ENCODE measurements at places on chromosomes 7 and 10.
A peak's percentile ranks its signal among the peaks of the same experiment; 100 is the strongest.

DNA sequence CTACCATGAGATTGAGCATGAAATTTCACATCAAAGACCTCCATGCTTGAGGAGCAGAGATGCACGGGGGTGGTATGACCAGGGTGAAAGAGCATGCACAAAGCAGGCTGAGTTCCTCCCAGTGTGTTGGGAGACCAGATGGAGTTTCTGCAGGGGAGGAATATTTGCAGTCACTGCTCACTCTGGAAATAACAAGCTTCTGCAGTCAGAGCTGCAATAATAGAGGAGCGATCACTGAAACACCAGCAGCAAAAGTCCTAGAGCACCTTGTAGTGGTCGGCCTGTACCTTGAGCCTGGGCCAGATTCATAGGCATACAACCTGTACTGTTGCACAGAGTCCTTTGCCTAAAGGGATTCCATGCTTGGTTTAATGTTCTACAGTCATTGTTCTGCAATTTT lies 184.5 kb upstream of the SP8 start:
- no peak overlapping the region for H3K27ac ChIP-seq
- H3K27me3 ChIP-seq: no peaks in the 10 kb centered on the region
- no peak for DNase-seq
- no peaks in the 10 kb centered on the region for H3K36me3 ChIP-seq
- no peak overlapping the region for H3K4me3 ChIP-seq
- H3K4me1 ChIP-seq: no peaks in the 10 kb centered on the region

GRCh38 chr10:133306097-133306476 lies 2.6 kb downstream of the TUBGCP2 start:
- H3K36me3 ChIP-seq: peaks cover 16% of the 10 kb centered on the region
- peaks cover 19% of the 10 kb centered on the region for H3K4me1 ChIP-seq
- H3K4me3 ChIP-seq: no peak overlapping the region
- no peak for DNase-seq

DNA sequence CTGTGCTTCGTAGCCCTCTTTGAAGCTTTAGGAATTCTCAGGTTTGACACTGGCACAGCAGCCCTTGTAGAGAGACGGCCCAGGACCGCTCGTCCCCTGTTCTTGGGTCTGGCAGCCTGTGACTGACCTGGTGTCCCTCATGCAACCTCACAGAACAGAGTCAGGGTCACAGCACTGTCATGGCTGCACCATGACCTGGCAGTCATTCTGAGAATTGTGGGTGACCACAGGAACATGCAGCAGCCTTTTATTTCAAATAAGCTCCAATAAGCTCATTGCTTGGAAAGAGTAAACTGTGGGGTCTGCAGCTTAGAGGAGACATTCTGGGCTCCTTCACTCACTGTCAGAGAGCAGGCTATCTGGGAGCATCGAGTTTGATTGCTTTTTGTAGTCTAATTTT lies 42.5 kb downstream of the MYO1G start:
- no peak overlapping the region for H3K27ac ChIP-seq
- H3K27me3 ChIP-seq: peaks cover 26% of the 10 kb centered on the region
- peaks cover 8% of the 10 kb centered on the region for H3K4me1 ChIP-seq
- DNase-seq: no peak
- H3K36me3 ChIP-seq: no peaks in the 10 kb centered on the region
- H3K4me3 ChIP-seq: no peak overlapping the region

DNA sequence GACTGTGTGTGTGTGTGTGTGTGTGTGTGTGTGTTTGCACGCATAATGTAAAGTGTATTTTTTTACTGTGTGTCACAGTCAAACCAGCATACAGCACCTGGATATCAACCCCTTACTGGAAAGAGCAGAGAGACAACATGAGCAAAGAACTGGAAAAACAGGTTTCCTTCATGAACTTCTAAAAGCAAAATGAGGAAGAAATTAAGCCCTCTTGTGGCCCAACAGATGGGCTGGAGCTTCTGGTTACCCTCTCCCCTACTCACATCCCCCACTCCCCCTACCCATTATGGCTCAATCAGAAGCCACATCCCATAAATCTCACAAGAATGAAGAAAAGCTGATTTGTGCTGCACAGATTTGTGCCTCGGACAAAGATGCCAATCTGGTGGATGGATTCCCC lies 36.2 kb downstream of the PDE1C start:
- H3K27me3 ChIP-seq: no peaks in the 10 kb centered on the region
- DNase-seq: no peak
- H3K27ac ChIP-seq: no peak overlapping the region
- H3K36me3 ChIP-seq: no peaks in the 10 kb centered on the region

DNA sequence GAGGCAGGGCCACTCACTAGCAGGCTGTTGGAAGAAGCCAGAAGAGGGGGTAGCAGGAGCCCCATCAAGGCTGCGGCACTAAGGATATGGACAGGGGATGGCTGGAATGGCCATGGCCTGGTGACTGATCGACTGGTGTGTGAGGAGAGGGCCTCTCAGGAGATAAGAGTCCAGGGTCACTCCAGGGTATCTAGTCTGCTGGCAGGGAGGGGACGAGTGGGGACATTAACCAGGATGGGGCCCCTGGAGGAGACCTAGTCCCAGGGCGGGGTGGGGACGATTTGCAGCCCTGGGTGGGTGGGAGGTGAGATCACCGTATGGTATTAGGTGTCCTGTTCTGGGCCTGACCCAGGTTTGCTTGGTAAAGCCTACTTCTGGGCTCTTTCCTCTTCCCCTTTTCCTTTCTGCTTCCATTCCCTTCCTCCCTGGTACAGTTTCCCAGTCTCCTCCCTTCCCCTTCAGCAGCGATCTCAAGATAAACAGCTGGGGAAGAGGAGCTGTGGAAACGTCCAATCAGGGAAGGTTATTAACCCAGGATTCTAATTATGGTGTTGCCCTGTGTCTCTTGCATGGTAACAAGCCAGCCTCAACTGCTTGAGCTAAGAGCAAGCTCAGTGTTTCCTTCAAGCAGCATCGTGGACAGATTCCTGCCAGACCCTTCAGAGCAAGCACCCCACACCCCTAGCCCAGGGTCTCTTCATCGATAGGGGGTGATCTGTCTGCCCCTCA lies 233.2 kb downstream of the RPS24 start:
- DNase-seq: no peak
- H3K36me3 ChIP-seq: no peaks in the 10 kb centered on the region
- no peak overlapping the region for H3K27ac ChIP-seq
- H3K4me1 ChIP-seq: no peaks in the 10 kb centered on the region
- no peaks in the 10 kb centered on the region for H3K27me3 ChIP-seq

- DNase-seq: no peak
- H3K27me3 ChIP-seq: no peaks in the 10 kb centered on the region
- no peak overlapping the region for H3K4me3 ChIP-seq
- no peaks in the 10 kb centered on the region for H3K4me1 ChIP-seq
Observed at GRCh38 chr7:49111706-49112105, 187.4 kb downstream of the CDC14C start.

- H3K4me3 ChIP-seq: no peak overlapping the region
- DNase-seq: no peak
- H3K36me3 ChIP-seq: no peaks in the 10 kb centered on the region
- H3K4me1 ChIP-seq: peaks cover 5% of the 10 kb centered on the region
- no peaks in the 10 kb centered on the region for H3K27me3 ChIP-seq
- H3K27ac ChIP-seq: no peak overlapping the region
Observed at GRCh38 chr7:20298486-20298901, 32.2 kb upstream of the ITGB8 start.

DNA sequence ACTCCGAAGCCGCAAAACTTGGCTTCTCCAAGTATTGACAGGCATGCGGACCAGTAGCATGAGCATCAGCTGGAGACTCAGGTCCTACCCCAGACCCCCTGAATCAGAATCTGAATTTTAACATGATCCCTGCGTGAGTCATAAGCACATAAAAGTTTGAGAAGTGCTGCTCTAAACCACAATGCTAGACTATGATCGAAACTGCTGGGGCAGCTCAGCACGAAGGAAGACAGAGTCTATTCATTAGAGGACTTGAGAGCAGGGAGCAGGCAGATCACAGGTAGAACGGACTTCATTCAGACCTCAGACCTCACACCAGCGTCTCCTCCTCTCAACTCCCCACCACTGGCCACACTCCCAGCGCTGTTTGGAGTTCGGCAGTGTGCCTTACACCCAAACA lies 16.9 kb downstream of the CAMK2G start:
- H3K4me1 ChIP-seq: peaks cover 71% of the 10 kb centered on the region
- peaks cover 72% of the 10 kb centered on the region for H3K36me3 ChIP-seq
- H3K4me3 ChIP-seq: peak overlapping the region; percentile 22
- H3K27me3 ChIP-seq: no peaks in the 10 kb centered on the region
- DNase-seq: peak; percentile 53

DNA sequence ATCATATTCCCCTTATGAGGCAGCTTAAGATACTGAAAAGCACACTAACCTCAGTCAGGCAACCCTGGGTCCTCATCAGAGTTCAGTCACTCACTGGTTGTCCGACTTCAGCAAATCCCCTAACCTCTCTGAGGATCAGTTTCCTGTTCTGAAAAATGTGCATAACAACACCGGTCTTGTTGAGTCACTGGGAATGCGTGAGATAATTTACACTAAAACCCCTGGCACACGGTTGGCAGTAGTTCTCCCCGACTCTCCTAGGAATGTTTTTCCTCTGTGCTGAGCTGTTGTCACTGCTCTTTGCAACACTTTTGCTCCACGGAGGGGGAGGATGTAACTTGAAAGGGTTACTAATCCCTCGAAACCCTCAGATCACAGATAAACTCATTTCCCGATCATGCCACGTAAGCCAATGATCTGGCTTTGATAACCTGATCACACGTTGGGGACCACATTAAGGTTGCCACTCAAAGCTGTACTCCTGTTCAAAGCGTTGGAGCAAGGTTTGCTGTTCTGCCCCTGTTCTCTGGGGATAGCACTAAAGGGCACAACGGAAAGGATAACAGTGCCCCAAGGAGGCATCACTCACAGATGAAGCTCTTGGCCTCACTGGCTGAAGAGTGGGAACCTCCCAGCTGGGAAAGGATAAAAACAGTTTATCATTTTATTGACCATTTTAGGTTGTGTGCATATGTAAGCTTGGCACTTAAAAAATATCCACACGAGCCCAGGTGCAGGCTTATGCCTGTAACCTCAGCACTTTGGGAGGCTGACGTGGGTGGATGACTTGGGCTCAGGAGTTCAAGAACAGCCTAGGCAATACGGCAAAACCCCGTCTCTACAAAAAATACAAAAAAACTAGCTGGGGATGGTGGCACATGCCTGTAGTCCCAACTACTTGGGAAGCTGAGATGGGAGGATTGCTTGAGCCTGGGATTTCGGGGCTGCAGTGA lies 5.0 kb upstream of the RBM17 start:
- H3K4me1 ChIP-seq: peaks cover 78% of the 10 kb centered on the region
- H3K4me3 ChIP-seq: peak overlapping the region; percentile 64
- peak; percentile 74 for DNase-seq
- peak overlapping the region; percentile 86 for H3K27ac ChIP-seq

- H3K36me3 ChIP-seq: peaks cover 16% of the 10 kb centered on the region
- no peak overlapping the region for H3K27ac ChIP-seq
- DNase-seq: no peak
- H3K4me3 ChIP-seq: no peak overlapping the region
- no peaks in the 10 kb centered on the region for H3K27me3 ChIP-seq
- H3K4me1 ChIP-seq: peaks cover 22% of the 10 kb centered on the region
Observed at GRCh38 chr7:140316165-140316661, 82.1 kb downstream of the SLC37A3 start.

DNA sequence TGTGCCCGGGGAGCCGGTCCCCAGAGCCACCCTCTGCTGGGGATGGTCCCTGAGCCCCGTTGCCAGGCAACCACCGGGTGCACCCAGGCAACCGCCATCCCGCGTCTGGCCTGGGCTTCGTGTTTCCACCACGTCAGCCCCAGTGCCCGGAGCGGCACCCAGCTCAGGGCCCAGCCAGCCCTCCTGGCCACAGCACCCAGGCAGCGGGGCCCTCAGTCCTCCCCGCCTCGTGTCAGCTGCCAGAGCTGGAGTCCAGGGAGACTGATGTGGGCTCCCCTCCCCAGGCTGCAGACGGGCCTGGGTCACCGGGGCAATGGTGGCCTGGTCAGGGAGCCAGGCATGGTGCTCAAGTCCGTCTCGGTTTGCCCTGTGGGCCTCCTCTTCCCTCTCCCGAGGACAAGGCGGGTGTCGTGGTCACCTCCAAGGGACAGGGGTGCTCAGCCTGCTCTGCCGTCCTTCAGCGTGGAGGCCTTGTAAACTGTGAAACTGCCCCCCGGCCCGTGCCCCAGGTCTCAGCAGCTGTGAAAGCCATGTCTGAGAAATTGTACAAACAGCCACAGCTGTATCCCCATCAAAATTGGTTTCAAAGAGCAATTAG lies 72.5 kb downstream of the MICALL2 start:
- H3K27ac ChIP-seq: no peak overlapping the region
- DNase-seq: no peak
- H3K4me1 ChIP-seq: no peaks in the 10 kb centered on the region
- no peaks in the 10 kb centered on the region for H3K36me3 ChIP-seq

DNA sequence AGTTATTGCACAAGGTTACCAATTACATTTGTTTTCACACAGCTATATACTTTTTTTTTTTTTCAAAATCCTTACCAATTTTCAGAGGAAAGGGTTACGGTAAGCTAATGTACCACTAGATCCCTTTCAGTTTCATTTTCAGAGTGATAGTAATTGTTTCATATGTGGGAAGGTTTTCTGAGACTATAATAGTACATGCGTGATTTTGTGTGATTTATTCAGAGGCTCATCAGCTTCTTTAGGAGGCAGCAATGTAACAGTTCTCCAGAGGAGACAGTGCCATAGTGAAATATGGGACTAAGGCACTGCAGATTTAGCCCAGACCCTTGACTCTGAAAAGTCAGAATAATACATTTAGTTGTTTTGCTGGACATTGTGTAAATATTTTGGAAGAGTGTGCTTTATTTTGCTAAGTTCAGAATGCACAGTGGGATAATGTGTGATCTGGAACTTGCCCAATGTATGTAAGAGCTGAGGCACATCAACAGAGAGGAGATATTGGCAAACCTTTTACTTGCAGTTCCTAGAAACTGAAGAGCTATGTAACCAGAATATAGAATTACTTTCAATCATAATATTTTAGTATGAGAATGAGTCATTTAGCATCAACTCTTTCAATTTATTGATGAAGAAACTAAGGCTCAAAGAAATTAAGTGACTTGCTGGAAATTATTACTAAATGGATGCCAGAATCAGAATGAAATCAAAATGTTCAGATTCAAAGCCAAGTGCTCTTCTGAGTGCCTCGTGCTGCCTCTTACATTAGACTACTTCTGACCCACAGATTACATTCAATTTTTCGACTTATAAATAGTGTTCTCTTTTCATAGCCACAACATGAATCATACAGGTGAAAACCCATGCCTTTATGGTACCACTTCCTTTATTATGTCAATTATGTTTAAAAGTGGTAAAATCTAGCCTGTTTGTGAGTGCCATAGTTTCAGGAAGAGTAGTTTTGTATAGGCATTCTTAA lies 207.7 kb upstream of the TEX47 start:
- peak overlapping the region; percentile 65 for H3K4me3 ChIP-seq
- H3K27ac ChIP-seq: peak overlapping the region; percentile 77
- H3K36me3 ChIP-seq: no peaks in the 10 kb centered on the region
- H3K27me3 ChIP-seq: peaks cover 8% of the 10 kb centered on the region

GRCh38 chr10:67438605-67439304 lies 257.2 kb downstream of the CTNNA3 start:
- H3K4me3 ChIP-seq: no peak overlapping the region
- no peaks in the 10 kb centered on the region for H3K4me1 ChIP-seq
- H3K36me3 ChIP-seq: no peaks in the 10 kb centered on the region
- no peak for DNase-seq
- no peaks in the 10 kb centered on the region for H3K27me3 ChIP-seq
- H3K27ac ChIP-seq: no peak overlapping the region
